Left colon (tissue), 2 donors: ENCODE measurements at places on chromosomes 12 and 14.

DNA sequence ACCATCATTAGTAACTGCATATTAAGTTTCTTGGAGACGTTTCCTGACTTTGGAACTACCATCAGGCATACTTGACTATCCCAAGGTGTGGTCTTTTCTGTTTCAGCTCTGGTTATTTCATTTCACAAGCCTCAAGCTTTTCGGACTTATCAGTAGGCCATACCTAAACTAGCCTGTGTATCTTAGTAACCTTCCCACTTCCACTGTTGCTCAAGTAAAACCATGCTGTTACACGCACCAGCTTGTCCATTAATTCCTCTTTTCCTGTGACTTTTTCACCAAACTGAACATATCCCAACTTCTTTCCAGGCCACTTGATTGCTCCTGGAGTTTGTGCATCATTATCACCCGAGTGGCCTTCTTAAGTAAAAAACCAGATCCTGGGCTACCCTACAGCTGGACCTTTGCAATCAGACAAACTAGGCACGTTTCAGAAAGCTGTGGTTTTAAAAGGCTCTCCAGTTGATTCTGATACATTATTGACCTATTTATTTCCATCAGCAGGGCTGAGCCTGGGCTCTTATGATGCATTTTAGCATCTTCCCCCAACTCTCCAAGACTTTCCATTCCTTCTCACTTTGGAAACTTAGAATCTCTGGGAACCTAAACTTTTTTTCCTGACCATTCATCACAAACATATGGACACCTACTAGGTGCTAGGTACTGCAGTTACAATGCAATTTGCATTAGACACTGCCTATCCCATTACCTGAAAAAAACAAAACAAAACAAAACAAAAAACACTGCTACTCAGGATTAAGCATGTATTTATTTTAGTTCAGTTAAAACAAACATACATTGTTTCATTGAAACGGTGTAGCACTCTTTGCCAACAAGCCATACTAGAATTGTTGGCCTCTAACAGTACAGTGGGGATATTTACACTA lies 14.9 kb downstream of the SLC38A2 start:
- DNase-seq = no peak

DNA sequence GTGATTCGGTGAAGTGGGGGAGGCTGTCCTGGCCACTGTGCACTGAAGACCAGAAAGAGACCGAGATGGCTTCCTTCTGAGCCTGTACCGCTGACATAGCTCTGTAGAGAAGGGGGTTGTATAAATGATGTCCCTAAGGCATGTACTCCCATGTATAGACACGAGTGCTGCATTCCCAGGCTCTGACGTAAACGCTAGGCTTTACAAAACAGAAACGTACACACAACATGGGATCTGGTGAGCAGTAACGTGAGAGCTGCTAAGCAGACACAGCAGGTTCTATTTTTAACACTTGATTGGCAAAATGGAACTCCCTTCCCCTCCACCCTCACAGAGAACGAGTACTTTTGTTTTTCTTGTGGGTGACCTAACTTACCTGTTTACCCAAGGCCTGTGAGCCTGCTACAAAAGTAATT lies 35.9 kb downstream of the ACADS start:
- no peak for DNase-seq

DNA sequence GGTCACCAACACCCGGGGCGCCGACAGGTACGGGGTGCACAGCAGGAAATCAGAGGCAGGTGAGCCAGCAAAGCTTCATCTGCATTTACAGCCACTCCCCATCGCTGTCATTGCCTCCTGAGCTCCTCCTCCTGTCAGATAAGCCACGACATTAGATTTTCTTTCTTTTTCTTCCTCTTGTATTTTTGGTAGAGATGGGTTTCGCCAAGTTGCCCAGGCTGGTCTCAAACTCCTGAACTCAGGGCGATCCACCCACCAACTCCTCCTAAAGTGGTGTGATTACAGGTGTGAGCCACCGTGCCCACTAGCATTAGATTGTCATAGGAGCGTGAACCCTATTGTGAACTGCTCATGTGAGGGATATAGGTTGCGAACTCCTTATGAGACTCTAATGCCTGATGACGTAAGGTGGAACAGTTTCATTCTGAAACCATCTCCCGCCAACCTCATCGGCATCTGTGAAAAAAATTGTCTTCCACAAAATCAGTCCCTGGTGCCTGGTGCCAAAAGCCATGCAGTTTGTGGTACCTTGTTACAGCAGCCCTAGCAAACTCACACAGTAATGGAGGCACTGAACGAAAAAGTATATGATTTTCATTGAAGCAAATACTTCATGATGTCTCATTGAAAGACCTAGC lies 1.5 kb downstream of the STYK1 start:
- DNase-seq = peak; percentile 72

GRCh38 chr14:32033543-32033942 lies 43.6 kb upstream of the ARHGAP5 start:
- no peak for DNase-seq

DNA sequence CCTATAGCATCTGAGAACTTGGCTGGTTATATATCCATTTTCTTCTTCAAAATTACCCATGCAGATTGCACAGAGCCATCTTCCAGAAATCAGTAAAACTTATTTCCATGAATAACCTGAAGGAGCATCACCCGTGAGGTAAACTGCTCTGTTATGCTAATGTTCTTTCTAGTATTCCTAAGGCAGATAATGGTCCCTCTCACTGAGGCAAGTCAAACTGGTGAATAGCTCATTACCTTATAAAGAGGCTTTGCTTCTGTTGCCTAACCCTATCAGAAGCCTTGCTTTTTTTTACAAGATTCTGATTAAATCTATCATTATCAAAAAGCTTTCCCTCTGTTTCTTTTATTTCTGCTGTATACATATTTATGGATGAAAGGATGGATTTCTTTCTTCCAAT lies 307.6 kb upstream of the FLRT2 start:
- DNase-seq = no peak

DNA sequence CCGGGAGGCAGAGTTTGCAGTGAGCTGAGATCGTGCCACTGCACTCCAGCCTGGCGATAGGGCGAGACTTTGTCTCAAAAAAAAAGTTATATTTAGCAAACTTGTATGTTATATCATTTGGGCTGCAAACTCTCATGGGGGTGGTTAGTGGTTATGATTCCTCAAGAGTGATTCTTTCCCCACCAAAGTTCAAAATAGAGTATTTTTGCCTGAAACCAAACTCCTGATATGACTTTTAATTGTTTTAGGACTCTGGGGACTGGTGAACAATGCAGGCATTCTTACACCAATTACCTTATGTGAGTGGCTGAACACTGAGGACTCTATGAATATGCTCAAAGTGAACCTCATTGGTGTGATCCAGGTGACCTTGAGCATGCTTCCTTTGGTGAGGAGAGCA lies 18.6 kb downstream of the HSD17B6 start:
- no peak for DNase-seq

DNA sequence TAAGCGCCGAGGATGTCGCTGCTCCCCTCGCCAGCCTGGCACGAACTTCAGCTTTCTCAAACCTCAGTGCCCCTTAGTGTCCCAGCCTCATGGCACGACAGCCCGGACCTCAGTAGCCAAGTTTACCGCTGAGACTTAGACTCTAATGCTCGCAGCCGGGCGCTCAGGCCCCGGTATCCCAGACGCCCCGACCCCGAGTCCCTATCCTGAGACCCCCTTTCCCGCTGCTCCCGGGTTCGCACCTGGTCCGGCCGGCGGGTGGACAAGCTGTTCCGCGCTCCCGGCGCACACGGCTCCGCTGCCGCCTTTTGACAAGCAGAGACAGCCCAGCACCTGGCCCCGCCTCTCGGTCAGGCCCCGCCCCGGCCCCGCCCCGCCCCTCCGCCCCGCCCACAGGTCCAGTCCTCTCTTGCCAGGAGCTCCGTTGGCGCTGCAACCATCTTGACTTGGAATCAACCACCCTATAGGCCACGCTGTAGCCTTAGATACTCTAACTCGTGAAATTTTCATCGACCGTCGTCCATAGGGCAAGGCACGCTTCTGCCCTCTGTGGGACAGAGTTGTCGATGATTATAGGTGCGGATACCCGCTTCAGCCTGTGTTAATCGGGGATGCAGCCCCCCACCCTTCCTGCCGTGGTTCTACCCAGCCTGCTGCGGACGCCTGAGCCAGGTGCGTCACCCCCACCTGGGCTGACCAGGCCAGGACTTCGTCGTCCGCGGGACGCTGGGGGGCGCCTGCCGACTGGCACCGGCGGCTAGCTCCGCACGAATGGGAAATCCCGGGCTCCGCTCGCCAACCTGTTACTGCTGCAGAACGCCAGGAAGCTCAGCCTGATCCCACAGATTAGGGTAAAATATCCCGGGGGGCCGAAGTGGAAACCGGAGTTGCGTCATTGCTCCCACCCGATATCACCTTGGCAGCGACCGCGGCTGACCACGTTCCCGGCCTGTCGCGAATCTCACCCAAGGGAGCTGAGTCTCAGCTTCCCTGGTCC lies at the start of gene VDR:
VDR (minus strand) TSS at position 282 of the 997 bp plus-strand sequence. CDS start 25,881 bp downstream, outside the sequence.
- peak; percentile 86 for DNase-seq

- no peak for DNase-seq
Observed at GRCh38 chr14:49206828-49207227, 379.4 kb downstream of the RPS29 start.

GRCh38 chr12:105613269-105613668 lies 282.8 kb downstream of the C12orf75 start:
- no peak for DNase-seq

DNA sequence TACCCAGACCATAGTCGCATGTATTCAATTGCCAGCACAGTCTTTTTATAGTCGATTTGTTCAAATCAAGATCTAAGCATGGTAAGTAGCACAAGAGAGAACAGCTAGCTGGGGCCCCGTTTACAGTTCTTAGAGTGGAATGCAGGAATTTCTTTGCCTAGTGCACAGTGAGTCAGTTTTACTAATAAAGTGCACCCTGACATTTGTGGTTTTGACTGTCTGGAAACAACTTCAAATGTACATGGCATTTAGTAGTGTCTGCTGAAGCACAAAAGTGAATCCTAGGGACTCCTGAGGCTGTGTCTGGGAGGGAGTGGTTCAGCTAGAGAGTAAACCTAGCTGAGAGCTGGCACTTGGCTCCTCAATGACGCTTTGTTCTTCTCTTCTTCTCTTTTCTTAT lies 64.9 kb downstream of the TMX1 start:
- no peak for DNase-seq

DNA sequence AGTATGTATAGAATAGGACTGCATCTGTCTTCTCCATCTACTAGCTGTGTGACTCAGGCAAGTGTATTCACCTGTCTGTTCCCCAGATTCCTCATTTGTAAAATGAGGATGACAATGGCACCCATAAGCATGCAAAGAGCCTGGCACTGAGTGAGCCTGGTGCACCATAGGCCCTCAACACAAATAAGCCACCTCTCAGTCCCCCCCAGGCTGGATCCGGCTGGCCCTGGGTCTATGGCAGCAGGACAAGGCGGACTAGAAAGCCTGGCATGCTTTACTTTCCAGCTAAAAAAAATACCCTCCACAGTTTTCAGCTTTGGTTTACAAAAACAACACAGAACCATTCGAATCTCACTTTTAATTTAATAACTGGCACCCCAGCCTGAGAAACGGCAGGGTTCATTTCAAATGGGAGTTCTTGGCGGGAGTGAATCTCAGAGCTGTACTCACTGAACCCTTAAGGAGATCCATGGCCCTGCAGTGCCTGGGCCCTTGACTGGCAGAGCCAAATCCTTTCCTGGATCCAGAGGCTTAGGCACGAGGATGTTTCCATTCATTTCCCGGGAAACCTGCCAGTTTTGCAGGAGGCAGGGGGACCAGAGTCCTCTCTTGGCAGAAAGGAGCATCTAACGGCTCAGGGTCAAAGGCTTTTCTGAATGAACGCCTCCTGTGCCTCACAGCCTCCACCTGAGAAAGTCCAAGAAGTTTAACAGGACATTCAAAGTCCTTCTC lies 17.7 kb downstream of the SYNE3 start:
- DNase-seq = no peak
